Stimulated activated CD8-positive, alpha-beta memory T cell treated with anti-CD3 and anti-CD28 coated beads, Interleukin-15, amount 100 ng/mL, for 4 hours (primary cell): ENCODE measurements at places on chromosomes 2 and 18.

DNA sequence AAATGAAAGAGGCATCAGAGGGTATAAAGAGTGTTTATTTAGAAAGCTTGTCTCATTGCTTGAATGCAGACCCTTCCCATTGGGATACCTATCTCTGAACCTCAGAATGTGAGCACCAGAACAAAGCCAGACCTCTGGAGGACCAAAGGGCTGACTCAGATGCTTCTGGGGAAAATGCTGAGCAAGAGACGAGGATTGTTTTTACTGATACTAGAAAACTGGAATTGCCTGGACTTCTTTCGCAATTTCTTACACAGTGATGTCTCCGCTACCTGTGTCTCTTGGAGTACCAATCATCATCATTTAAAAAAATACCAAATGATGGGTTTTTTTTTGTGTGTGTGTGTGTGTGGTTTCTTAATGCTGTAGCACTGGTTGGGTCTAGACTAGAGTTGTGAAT lies 55.6 kb upstream of the CCDC85A start:
- DNase-seq, result no peak

- no peak for DNase-seq
Observed at GRCh38 chr2:137254052-137254451, 488.7 kb downstream of the THSD7B start.

DNA sequence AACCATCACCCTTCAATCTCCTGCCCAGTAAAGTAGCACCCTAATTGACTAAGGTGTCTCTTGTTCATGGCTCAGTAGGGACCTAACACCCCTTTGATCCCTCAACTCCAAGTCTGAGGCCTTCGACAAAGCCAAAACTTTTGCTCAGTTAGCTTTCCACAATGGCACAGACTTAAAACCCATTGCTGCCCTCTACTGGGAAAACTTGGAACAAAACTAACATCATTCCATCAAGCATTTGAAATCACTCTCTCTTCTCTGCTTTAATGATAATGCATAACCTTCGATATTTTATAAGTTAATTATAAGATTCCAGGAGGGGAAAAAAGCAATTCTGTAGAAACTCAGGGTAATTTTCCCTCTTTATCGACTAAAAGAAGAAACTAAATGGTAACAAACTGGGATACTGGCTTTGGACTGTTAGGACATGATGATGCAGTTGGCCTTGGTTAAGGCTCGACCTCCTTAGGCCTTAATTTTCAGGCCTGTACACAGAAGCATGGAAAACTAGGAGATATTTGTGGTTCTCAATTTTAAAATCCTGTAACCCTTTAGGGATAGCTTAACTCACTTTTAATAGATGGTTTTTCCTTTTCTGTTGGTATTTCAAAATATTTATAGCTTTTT lies 127.8 kb downstream of the STK39 start:
- no peak for DNase-seq

DNA sequence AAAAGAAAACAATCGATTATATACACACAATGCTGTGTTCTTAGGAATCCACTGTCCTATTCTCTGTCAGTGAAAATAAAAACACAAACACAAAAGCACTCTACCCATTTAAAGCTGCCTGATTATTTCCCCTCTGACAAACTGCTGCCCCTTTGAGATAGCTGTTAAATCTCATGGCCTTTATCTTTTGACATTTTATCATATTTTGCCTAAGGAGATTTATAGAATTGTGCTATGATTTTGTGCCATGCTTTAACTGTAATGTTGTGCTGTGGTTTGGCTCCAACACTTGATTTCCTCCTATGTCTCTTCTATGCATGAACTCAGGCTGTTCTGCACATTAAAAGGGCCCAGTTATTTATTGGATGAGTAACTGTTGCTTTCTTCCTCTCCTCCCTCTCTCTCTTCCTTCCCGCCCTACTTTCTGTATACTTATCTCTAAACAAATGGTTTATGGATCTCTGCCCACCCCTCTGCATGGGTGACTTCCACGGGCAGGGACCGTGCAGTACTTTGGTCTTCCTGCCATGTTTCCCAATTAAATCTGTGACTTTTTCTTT lies 1096.6 kb downstream of the TSN start:
- DNase-seq, result no peak

- DNase-seq, result no peak
Observed at GRCh38 chr2:21423854-21424253, 300.1 kb downstream of the TDRD15 start.

DNA sequence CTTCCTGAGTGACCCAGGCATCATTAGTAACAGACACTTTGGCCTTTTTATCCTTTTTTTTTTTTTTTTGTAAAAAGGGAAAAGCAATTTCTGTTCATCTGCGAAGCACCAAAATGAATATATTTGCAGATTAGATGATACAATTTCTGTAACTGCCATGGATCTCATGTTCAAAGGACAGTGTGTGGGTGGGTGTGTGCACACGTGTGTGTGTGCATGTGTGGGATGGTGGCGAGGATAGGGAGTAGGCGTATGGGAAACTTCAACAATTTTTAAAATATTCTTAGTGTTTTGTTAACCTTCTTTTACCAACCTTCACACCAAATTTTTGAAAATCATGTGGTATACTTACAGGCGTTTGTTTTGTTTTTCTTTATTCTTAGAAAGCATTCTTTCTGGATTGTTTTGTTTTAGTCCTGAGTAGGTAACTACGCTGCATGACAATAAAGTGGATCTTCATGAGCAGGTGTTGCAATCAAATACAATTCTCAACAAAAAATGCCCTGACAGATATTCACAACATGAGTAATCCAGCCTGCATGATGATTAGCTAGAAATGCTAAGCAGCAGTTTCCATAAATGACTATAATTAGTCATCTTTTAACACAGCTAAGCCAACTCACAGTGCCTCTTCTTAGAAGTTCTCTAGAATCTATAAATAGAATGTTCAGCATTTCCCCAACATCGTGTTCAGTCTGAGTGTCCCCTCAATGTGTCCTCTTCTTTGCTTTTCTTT lies 53.5 kb upstream of the RMDN2 start:
- no peak for DNase-seq

DNA sequence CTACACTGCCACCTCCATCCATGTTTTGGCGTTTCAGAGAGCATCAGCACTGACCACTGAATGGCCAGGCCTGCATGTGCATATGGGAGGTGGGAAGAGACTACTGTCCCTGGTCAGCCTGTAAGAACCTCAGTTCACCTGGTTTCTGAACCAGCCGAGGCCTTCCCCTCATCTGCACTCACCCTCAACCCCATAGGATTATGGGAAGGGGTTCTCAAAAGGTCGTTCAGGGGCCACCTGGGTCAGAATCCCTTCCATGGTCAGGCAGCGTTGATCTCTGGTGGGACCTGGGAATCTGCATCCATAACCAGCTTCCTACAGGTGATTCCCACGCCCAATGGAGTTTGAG lies 36.7 kb downstream of the TET3 start:
- DNase-seq, result no peak

GRCh38 chr2:191178806-191179514 lies 28.2 kb upstream of the STAT4 start:
- no peak for DNase-seq

DNA sequence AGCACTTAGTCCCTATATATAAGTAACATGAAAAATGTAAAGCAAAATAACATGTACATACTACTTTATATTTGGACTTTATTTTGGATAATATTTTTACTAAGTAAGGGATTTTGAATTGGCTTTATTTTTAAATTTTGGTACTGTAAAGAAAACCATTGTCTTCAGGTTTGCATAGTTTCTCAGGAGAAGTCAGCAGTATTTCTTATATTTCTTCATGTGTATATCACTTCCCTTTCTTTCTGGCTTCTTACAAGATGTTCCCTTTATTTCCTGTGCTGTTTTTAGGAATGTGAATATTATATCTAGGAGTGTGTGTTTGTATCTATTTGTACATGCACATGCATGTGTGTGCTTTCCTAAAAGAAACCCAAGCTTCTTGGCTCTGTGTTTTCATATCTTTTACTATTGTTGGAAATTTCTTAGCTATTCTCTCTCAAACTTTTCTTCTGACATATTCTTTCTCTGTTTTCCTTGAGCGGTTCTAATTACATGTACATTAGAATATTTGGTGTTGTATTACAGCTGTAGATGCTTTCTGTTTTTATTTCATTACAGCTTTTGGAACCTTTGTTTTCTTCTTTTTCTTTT lies 1549.7 kb upstream of the ACVR2A start:
- DNase-seq, result no peak

GRCh38 chr18:10035281-10035991 lies 121.6 kb downstream of the VAPA start:
- no peak for DNase-seq

DNA sequence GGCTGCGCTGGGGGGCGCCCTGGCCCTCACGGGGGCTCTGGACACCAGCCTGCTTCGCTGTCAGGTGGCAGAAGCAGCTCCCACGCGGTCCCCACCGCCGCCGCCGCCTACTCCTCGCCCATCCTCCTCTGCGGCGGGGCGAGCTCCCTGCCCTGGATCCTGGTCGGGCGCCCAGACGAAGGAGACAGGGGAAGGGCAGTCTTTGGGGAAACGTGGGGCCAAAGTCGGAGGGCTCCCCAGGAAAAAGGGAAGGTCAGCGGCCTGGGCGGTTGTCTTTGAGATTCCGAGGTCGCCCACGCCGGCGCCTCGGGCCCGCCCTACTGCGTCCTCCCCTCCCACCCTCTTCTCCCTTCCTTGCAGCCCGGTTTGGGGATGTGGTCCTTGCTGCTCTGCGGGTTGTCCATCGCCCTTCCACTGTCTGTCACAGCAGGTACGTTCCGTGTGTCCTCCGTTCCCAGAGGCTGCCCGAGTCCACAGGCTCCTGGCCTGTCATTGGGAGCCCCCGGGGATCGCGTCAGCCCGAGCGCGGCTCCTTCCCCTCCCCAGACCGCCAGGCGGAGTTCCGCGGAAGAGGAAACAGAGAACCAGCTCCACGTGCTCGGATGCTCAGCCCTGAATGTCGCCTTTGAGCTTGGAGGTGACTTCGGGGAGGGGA lies 800 bp downstream of the IL1RL2 start:
- no peak for DNase-seq

- DNase-seq, result no peak
Observed at GRCh38 chr2:137943678-137944347, 20.5 kb upstream of the HNMT start.

GRCh38 chr2:181847198-181847556 lies 44.4 kb upstream of the ITPRID2 start:
- no peak for DNase-seq

- no peak for DNase-seq
Observed at GRCh38 chr2:199933466-199933865, 21.8 kb downstream of the TYW5 start.

DNA sequence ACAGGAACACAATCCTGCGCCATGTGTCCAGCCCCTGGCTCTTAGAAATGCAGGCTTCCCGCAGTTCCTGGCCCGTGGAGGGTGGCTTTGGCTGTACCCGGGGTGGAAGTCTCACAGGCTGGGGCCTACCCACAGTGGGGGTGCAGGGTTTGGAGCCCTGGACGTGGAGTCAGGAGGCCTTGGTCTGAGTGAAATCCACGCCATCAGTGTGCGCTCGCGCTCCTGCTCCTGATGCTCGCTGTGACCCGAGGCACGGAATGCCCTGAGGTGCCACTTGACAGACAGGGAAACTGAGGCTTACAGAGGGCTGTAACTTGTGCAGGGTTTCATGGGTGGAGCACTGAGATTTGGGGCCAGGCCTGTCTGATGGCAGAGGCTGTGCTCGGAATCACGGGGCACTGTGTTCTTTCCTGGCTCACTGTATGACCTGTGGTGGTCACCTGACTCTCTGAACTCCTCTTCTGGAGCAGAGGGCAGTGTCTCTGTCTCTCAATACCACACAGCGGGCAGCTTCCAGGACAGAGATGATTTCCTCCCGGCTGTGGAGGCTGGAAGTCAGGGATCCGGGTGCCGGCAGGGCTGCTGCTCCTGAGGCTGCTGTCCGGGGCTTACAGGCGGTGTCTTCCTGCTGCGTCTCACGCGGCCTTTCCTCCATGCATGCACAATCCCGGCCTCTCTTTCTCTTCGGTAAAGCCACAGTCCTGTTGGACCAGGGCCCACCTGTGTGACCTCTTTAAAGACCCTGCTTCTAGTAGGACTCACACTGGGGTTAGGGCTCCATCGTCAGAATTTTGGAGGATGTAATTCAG lies 25.9 kb upstream of the ALLC start:
- DNase-seq, result no peak

- no peak for DNase-seq
Observed at GRCh38 chr2:101113441-101114267, 37.5 kb downstream of the TBC1D8 start.

DNA sequence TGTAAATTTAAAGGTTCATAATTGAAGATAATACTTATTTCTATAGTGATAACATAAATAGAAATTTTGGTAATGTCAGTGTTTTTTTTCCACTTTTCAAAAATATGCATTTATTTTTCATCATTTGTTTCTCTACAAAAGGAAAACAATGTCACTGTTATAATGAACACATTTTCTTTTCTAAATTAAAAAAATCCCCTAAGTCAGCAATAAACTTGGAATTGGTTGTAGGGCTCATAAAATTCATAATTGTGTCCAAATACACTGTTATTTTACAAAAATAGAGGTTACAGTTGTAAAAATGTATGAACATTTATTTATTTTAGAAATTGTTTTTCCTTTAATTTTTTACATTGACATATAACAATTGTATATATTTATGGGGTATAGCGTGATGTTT lies 26.4 kb upstream of the SERPINB12 start:
- no peak for DNase-seq
